Fibroblast of lung (primary cell): ENCODE measurements at places on chromosomes 12 and 14. TPM values are rescaled to one million over a fixed set of nuclear protein-coding genes. Genes with fewer than 3 reads are reported as not detected.

Gene DEGS2
- total RNA-seq = under 0.01 and 0.26 TPM in 2 replicates

Gene IL26
- total RNA-seq = 0.26 TPM in 1 of 2 replicates, not detected in the other

Gene XRCC3
- 2.8 and 9.2 TPM in 2 replicates for total RNA-seq

Gene PTPN6
- total RNA-seq = 0.26 TPM in 1 of 2 replicates, not detected in the other

Gene UNC79
- total RNA-seq = 0.17 and 0.26 TPM in 2 replicates

Gene NR1H4
- not detected in 2 replicates for total RNA-seq

Gene STAC3
- 0.26 and 0.33 TPM in 2 replicates for total RNA-seq

Gene JPH4
- total RNA-seq = not detected in 2 replicates

Gene KLRK1
- not detected in 2 replicates for total RNA-seq

Gene STYK1
- total RNA-seq = under 0.01 TPM in 1 of 2 replicates, not detected in the other

Gene RHEBL1
- total RNA-seq = 0.33 and 0.51 TPM in 2 replicates

Gene ETNK1
- total RNA-seq = 24.9 and 56.1 TPM in 2 replicates

Gene MED6
- total RNA-seq = 26.5 and 26.6 TPM in 2 replicates

Gene DLGAP5
- total RNA-seq = 0.77 and 8.1 TPM in 2 replicates

Gene RFX4
- total RNA-seq = not detected in 2 replicates

Gene FMNL3
- total RNA-seq = 17.2 and 22.5 TPM in 2 replicates

Gene HCAR1
- 0.51 and 1.5 TPM in 2 replicates for total RNA-seq

Gene SRGAP1
- total RNA-seq = 17.5 and 30.2 TPM in 2 replicates

Gene CLEC2A
- not detected in 2 replicates for total RNA-seq

Gene KRT74
- not detected in 2 replicates for total RNA-seq

Gene TSPAN8
- total RNA-seq = under 0.01 and 0.17 TPM in 2 replicates

Gene KRT85
- total RNA-seq = not detected in 2 replicates

Gene DCN
- 586 and 902 TPM in 2 replicates for total RNA-seq

Gene E2F7
- total RNA-seq = 4.6 and 9.7 TPM in 2 replicates
